ENCODE measurements at places on chromosomes 16 and 17.

DNA sequence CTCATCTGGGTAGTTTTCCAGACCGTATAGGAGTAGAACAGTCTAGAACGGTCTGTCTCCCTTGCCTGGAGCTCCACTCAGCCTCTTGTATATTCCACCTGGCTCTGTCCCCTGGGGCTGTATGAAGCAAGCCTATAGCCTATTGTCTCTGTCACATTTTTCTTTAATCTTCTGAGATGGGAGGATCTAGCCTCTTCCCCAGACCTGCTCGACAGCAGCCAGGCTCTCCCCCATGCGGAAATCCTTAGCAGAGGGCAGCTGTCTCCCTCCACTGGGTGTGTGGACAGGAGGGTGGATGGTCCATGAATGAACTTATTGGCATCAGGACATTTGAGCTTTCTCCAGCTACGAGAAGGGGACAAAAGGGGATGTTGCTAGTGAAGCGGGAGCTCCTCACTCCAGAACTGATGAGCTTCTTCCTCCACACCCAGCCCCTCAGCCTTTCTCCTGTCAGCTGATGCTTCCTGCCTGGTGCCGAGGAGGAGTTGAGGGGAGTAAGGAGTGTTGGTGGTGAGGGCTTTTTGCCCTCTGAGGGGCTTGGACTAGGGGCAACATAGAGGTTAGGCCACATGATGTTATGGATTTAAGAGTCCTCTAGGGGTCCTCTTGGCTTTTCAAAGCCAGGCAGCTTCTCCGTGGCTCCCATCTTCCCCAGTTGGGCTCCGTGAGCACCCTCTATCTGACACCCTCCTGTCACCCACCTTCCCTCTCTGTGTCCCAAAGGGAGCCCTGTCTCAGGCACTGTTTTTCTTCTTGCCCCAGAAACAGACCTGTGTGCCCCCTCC lies 28.0 kb downstream of the ARHGAP23 start:
- DNase-seq = no peak

- no peak for DNase-seq
Observed at GRCh38 chr17:58617563-58617962, 74.3 kb downstream of the TEX14 start.

DNA sequence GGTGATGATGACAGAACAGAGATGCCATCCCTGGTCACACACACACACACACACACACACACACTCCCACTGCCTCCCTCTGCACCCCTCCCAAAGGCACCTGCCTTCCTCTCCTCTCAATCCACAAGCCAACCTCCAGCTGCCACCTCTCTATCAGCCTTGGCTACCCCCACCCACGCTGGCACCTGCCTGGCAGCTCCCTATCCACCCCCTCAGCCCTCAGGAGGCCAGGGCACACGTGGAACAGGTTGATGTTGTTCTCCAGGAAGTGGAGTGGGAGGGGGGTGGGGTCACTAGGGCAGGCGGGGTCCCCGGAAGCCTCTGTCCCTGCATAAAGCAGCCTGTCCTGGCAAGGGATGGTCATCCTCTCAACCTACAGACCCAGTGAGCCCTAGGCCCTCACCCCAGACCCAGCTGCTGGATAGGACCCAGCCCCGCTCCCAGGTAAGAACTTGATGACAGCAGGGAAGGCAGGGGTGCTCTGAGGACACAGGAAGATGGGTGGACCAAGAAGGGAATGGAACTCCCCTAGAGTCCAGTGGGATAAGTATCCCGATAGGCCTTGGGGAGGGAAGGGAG lies at the start of gene GSDMA:
GSDMA (plus strand) TSS at position 363 of the 579 bp plus-strand sequence. CDS start 2,684 bp downstream, outside the sequence.
- DNase-seq = no peak

DNA sequence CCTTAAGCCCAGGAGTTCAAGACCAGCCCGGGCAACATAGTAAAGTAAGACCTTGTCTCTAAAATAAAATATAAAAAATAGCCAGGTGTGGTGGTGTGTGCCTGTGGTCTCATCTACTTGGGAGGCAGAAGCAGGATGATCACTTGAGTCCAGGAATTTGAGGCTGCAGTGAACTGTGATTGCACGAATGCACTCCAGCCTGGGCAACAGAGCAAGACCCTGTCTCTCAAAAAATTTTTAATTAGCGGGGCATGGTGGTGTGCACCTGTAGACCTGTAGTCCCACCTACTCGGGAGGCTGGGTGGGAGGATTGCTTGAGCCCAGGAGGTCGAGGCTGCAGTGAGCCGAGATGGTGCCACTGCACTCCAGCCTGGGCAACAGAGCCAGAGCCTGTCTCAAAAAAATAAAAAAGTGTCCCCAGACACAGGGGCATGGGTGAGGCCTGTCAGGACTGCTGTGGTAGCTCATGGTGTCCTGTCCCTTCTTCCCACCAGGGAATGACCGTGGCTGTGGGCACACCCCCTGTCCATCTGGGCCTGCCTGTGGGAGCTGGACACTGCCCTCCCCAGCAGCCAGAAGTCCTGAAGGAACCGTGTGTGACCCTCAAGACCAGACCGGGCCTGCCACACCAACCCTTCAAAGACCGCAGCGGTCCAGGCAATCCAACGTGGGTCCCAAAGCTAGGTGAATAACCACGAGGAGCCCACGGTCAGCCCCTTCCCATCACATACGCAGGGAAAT lies 30.8 kb upstream of the GAA start:
- DNase-seq = no peak
